Stimulated activated CD4-positive, alpha-beta T cell treated with anti-CD3 and anti-CD28 coated beads, Interleukin-4, amount 100 ng/mL, for 4 hours (primary cell): ENCODE measurements at places on chromosomes 2 and 18.

DNA sequence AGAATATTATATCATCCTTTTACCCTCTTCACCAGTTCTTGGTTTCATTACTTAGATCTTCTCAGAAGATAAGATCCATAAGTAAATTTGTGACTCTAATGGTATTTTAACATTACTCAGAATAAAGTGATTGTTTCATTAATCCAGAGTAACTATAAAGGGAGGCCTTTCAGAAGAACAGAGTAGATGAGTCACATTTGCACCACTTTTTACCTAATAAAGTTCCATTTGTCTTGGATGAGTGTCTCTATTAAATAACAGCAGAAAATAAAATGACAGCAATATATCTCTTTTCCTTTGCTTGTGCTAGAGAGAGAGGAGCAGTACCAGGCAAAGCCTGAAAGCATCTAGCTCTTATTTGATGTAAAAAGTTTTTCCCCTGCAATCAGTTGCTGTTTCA lies 926.5 kb upstream of the CNTNAP5 start:
- DNase-seq: no peak

DNA sequence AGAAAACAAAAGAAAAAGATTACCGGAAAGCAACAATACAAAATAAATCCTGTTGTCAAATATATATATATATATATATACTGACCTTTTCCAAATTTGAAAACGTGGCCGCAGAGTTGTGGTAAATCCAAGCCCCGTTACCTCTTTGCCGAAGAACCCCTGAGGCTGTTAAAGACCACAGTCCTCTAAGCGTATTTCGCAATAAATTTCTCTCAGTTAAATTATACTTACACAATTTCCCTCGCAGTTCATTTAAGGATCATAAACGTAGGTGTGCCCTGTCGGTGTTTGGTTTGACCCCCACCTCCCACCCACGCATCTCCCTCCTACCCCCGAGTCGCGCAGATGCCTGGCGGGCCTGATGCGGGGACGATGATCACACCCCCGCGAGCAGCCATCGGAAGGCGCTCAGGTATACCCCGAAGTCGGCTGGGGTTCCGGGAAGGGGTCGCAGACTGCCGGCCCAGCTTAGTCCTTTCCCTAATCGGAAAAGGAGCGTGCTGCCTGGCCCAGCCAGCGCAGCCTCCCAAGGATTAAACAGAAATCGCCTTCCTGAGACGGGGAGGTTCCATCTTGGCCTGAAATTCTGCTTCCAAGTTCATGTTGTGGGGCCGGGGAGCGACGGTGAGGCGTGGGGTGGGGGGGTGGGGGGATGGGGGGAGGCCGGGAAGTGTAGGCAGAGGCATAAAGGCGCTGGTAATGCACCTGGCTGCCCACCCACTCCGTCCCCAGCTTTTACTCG lies 2.9 kb upstream of the MEIS1 start:
- DNase-seq: no peak

- no peak for DNase-seq
Measured at GRCh38 chr2:56185582-56186046, 1.8 kb downstream of the CCDC85A start.

DNA sequence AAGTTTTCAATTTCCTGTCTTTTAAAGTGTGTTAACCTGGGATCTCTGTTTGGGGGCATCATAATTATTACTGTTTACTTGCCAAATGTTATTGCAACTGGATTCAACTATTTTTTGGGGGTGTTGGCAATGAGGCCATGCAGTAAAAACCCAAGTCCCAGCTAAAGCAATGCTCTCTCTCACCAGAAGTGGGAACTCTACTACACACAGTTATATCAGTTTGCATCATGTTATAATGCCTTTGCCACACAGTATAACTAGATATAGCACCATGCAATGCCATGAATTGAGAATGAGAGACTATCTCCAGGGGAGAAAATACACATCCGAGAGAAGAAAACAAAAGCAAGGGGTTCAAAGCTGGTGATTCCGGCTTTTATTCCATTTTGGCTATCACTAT lies 79.0 kb downstream of the GCA start:
- DNase-seq: no peak

- DNase-seq: no peak
Measured at GRCh38 chr2:1631292-1632001, 112.9 kb downstream of the PXDN start.

DNA sequence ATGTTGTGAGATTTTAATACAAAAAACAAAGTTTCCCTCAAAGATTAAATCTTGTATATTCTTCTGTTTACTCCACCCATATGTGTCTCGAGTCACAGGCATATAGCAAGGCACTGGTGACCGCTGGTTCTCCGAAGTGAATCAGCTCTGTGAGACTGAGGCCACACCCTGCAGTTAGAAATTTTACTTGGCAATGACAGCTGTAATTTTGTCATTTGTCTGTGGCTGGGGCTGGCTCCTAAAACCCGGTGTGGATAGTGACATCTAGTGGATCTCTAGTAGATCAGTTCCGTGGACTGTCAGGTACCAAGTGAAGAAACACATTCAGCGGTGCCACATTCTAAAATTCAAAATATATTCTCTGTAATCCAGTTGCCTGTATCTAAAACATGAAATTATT lies 278.0 kb downstream of the NEDD4L start:
- DNase-seq: peak; percentile 49

GRCh38 chr18:35303610-35304009 lies 13.6 kb upstream of the ZSCAN30 start:
- no peak for DNase-seq

- no peak for DNase-seq
Measured at GRCh38 chr2:105504459-105504858, 105.6 kb upstream of the FHL2 start.

- no peak for DNase-seq
Measured at GRCh38 chr18:54150226-54150625, 74.2 kb downstream of the MBD2 start.

DNA sequence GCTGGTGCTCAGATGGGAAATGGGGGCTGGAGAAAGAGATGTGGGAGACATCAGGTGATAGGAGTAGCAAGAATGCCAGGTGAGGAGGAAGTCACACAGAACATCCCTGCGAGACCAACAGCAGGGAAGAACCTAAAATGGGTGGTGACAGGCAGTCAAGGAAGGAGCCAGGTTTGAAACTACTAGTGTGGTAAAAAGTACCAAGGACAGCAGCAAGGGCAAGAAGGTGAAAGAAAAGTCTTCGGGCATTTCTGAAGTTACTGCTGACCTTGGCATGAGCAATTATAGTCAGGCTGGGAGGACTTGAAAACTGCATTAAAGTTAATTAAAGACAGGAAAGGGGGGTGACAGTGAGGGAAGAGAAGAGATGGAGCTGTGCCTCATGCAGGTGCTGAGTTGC lies 410.4 kb downstream of the RAD51AP2 start:
- DNase-seq: no peak

DNA sequence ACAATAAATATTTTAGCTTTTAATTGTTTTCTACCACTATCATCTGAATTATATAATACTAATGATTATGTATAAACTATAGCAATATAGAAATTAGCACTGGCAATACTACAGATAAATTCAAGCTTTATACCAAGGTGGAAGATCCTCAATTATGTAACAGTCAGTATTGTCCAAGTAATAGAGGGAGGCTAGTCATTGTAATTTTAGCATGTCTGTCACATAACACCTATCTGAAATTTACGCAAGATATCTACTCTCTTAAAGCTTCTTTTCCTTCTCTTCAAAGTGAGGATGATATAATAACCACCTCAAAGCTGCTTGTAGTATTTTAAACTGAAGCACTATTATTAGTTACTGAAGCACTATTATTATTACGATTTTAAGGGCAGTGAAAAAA lies 12.2 kb downstream of the KCNJ3 start:
- no peak for DNase-seq

GRCh38 chr18:22391407-22392345 lies 26.0 kb downstream of the CTAGE1 start:
- DNase-seq: no peak

DNA sequence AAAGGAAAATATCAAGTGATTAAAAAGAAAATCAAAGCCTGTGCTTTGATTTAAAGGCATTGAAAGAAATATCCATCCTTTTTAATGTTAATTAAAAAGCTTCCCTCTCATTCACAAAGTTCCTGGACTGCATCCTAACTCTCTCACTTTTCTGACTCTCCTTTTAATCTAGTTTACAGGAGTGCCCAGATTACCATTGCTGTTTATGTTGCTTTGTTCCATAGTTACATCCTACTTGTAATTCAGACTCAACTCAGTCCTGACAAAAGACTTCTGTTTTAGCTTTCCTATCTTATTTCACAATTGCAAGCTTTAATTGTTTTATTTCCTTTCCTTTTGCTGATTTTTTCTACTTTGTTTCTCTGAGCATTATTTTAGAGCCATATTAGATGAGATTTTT lies 160.7 kb upstream of the DTNA start:
- no peak for DNase-seq

- no peak for DNase-seq
Measured at GRCh38 chr2:223389624-223390023, 212.5 kb downstream of the SCG2 start.

- DNase-seq: no peak
Measured at GRCh38 chr2:85999061-85999831, 106.4 kb downstream of the POLR1A start.

DNA sequence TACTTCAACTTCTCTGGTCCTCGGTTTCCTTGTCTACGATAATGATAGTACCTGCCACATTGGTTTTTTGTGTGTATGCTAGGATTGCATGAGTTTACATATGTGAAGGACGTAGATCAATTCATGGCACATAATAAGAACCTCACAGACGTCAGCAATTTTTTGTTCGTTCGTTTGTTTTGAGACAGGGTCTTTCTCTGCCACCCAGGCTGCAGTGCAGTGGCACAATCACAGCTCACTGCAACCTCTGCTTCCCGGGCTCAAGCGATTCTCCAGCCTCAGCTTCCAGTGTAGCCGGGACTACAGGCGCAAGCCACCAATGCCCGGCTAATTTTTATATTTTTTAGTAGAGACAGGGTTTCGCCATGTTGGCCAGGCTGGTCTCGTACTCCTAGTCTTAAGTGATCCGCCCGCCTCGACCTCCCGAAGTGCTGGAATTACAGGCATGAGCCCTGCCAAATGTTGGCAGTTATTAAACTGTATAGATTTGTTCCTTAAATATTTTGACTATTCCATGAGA lies 756 bp upstream of the SLC35F5 start:
- no peak for DNase-seq

DNA sequence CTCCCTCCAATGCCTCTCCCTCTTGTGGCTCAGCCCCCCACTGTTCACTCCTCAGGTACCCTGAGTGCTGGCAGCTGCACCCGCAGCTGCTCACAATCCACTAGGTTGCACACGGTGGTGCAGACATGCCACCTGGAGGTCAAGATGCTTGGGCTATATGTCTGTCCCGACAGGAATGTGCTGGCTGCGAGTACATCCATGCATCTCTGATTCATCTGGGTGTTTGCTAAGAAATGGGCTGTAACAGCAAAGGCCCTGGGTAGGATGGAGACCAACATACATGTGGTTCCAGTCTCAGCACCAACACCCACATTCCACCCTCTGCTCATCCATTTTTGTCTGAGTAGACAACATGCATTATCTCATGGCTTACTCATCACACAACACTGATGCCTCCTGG lies 31.3 kb downstream of the ANKMY1 start:
- no peak for DNase-seq

DNA sequence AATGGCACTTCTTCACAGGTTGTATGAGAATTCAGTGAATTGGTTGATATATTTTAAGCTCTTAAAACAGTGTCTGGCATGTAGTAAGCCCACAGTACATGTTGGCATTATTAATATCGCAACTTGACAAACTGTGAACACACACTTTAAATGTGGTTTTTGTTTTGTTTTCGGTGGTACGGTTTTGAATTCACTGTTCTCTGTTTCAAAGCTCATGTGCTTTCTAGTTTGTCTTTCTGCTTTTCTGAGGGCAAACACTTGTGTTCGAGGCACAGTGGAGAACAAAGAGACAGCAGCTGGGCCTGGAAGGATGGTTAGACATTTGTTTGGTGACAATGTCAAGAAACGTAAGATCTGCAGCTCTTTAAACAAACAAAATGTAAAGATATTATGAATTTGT lies 276.5 kb upstream of the MC4R start:
- no peak for DNase-seq

DNA sequence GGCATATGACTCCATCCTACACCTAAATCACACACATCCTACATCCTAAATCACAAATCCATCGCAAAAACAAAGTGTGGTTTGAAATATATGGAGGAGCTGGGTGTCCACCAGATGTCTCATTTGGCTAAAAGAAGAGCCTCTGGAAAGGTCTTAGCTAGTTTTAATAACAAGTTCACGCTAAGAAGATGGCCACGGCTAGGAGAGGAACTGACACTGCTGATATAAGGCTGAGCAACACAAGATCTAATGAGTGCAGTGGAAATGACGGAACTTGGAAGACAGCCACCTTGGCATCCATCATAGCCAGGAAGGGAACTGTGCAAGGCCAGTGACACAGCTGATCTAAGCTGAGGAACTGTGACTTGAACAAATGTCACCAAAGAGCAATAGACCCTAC lies 60.0 kb upstream of the AGAP1 start:
- DNase-seq: no peak

GRCh38 chr2:178221556-178221955 lies 27.2 kb downstream of the OSBPL6 start:
- DNase-seq: no peak

GRCh38 chr18:59432803-59433597 lies 73.9 kb upstream of the LMAN1 start:
- DNase-seq: no peak

GRCh38 chr2:210003359-210003758 lies 921 bp downstream of the RPE start:
- no peak for DNase-seq

- peak; percentile 15 for DNase-seq
Measured at GRCh38 chr18:9081940-9082339, 20.6 kb upstream of the NDUFV2 start.

- no peak for DNase-seq
Measured at GRCh38 chr2:39621596-39621995, 44.1 kb upstream of the TMEM178A start.

GRCh38 chr2:22854588-22854987 lies 530.4 kb upstream of the KLHL29 start:
- DNase-seq: no peak

DNA sequence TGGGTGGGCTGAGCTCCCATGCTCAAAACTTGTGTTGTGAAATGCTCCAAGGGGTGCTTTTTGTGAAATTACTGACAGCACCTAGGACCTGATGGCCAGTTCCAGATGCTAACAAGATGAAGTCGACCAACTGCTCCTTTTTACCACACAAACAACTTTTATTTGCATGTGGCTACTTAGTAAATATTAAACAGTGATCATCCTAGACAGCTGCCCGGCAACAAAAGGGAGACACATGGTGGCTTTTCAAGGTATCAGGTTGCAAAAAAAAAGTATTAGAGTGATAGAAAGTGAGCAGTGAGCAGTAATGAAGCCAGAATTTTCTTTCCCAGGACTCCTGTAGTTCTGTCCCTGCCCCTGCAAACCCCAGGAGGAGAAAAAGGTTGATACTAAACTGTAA lies 118.5 kb downstream of the RPIA start:
- no peak for DNase-seq

DNA sequence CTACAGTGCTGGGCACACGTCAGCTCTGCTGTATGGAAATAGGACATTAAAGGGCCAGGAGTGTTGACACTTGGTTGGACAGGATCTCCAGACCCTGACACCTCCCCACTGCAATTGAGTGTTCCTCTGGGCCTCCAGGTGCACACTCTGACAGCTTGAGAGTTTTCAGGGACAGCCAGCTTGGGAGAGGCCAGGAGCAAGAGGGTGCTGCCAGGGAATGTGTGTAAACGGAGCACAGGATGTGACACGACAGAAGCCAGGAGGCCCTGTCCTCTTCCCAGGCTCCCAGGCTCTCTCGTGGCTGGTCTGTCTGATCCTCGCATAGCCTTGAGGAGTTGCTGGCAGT lies 318.1 kb upstream of the HS6ST1 start:
- no peak for DNase-seq

GRCh38 chr2:104919127-104919526 lies 65.2 kb downstream of the POU3F3 start:
- DNase-seq: no peak
